ENCODE measurements at places on chromosomes 2 and 18. TPM values are rescaled to one million over a fixed set of nuclear protein-coding genes. Genes with fewer than 3 reads are reported as not detected.

DNA sequence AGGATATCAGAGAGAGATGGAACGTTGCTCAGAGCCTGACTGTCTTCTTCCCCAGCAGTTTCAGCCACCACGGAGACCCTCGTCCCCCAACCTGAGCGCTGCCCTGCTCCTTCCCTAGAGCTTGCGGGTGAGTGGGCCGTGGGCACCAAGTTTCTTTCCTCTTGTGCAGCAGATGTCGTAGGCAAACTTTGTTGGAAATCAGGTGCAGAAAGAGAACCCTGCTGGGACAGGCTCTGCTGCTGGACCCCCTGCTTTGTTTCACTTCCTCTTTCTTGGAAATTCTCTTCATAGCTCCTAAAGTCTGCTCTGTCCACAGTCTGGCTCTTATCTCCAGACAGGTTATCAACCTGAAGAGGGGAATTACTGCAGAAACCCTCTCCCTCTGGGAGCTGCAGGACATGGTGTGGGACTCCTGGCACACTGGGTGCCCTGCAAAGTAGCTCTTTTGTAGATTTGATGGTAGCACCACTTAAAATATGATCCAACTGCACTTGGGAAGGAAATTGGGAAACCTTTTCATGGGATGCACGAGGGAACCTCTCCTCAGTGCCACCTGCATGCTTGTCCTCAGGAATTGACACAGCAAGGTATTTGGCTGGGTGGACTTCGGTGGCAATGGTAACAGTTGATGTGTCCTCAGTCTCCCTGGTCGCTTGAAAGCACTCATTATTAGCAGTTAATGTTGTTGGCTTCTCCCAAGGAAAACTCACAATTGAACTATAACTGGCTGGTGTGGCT is 92.2 kb downstream of the ALPK2 start:
- no peak for DNase-seq

The NBAS gene
- 30.4 TPM for total RNA-seq

- DNase-seq = no peak
Observed at GRCh38 chr2:215540658-215541057, 104.8 kb upstream of the FN1 start.

The AQP12A gene
- total RNA-seq = not detected

All from Calu3 (cell line).